ENCODE measurements at places on chromosomes 2 and 18.

- no peak for DNase-seq
Observed at GRCh38 chr18:45547910-45548309, 67.4 kb upstream of the SLC14A2 start.

DNA sequence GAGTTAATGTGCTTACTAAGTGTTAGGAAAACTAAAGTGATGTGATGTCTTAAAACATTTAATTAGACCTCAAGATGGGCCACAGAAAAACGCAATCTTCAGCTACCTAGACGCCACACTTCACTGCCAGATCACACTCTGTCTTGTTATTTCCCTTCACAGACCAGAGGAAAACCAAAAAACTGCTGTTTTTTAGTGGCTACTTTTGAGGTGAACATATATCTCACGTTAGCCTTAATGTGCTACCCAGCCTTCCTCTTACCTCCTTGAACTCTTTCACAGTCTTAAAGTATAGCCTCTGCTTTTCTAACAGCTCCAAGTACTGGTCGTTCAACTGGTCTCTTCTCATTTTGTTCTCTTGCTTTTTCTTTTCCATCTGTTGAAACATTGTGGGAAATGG is 83.1 kb downstream of the CCDC93 start:
- DNase-seq: no peak

DNA sequence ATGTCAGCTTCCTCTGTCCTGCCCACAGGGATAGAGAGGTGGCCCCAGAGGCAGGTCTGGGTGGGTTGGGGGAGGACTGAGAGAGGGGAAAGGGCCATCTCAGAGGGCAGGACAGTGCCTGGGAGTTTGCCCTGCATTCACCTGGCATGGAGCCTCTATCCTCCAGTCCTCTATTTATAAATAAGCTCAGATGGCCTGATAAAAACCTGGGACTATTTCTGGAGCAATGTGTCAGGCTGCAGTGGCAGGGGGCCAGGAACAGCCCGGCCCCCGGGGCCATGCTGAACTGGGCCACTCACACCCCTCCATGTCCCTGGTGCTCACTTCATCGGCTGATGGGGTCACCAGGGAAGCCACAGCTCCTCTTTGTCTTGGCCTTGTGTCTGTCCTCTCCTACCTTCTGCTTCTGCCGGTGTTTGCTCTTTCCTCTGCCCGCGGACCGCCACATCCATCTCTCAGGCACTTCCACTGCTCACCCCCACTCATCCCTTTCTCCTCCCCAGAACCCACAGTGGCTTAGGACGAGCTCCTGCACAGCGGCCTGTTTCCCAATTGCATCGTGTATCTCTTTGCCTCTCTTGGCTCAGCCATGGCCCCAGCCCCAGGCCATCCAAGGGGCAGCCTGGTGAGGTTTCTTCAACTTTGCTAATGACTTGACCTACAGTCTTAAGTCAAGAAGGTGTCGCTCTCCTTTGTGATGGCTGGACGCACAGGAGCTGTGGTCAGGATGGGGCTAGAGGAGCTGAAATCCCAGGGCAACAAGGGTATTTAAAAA is 38.8 kb downstream of the SCTR start:
- no peak for DNase-seq

GRCh38 chr2:26235089-26235488 is 9.3 kb downstream of the HADHA start:
- DNase-seq: no peak

DNA sequence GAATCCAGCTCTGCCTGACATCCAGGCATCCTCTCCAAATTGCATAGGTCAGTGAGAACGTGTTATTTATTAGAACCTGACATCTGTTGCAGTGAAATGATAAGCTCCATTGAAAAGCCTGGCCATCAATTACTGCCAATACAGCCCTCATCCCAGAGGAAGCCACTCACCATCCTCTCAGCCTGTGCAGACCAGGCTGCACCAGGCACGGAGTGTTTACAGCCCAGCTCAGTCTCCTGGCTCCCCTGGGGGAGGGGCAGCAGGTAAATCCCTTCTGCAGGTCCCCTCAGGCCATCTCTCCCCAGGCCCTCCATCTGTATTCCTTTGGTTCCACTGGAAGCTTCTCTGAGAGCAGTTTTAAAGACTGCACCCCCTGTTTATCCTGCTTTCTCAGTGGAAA is 82.6 kb upstream of the FOSL2 start:
- no peak for DNase-seq

DNA sequence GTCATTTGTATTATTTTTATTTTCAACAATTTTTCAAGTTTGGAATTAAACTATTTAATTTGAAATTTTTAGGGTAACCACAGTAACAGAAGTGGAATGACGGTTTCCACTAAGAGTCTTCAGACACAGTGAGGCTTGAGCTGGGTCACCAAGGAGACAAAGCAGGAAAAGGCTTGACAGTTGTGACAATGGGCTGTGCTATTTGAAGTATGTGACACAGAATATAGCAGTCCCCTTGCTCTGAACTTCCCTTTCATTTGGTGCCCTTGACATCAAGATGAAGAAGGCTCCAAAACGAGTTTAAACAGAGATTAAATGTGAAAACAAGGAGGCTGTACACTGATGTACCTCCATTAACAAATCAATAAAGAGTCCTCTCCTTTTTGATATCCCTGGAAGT is 265.4 kb upstream of the DLGAP1 start:
- DNase-seq: no peak

- DNase-seq: no peak
Observed at GRCh38 chr2:237222178-237222577, 136.5 kb downstream of the COPS8 start.

GRCh38 chr2:16031058-16031847 is 90.9 kb downstream of the MYCN start:
- no peak for DNase-seq

DNA sequence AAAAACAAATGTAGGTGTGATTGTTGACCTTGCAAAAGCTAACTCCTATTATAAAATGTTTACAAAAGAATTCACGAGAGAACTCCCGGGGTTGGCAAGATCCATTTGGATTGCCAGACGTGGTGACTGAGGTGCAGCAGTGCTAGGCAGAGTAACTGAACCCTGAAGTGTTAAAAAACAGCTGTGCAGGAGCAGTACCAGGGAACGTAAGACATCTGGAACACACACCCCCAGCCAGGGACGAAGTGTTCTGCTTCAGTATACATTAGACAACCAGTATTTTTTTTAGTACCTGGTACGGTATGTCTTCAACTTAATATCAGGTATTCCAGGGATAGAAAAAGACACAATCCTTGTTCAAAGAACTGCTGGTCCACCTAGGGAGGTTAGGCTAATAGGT is 272.1 kb upstream of the EPAS1 start:
- no peak for DNase-seq

GRCh38 chr18:14104906-14105748 is 27.1 kb downstream of the ZNF519 start:
- no peak for DNase-seq

DNA sequence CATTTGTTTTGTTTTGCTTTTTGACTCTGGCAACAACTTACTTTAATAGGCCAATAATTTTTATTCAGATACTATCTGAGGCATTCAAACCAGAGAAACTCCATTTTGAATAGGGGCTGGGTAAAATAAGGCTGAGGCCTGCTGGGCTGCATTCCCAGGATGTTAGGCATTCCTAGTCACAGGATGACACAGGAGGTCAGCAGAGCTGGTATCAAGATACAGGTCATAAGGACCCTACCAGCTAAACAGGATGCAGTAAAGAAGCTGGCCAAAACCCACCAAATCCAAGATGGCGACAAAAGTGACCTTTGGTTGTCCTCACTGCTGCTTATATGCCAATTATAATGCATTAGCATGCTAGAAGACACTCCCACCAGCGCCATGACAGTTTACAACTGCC is 102.2 kb upstream of the XPO1 start:
- DNase-seq: no peak

DNA sequence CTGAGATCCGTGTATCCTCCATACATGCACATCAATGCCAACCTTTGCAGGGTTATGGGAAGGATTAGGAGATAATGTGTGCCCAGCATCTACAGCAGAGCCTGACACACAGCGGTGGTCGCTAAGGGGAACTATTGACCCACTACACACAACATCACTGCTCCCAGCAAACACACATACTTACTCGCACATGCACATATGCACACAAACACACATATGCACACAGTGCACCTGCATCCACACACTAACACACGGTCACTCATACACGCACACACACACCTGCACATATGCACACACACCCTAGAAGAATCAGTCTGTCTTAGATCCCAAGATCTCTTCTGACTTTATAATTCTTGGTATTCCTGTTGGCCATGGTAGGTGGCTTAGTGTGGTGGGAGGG is 118.3 kb downstream of the GYPC start:
- DNase-seq: no peak

GRCh38 chr2:63571291-63571690 is 17.0 kb downstream of the WDPCP start:
- no peak for DNase-seq

DNA sequence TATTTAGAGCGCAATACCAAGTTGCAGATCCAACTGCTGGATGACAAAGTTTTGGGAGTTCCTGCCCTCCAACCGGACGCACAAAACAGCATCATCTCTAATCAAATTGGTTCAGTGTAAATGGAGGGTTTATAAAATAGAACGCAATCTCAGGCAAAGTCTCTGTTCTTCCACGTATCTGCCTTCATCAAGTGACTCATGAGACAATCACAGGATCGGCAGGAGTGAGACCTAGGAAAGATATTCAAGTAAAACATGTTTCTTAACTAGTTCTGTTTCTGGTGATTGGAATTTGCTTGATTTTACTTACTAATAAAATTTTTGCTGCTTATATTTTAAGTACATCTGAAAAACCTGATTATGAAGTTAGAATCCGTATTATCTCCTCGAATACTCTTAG is 7.6 kb downstream of the FZD5 start:
- DNase-seq: no peak

DNA sequence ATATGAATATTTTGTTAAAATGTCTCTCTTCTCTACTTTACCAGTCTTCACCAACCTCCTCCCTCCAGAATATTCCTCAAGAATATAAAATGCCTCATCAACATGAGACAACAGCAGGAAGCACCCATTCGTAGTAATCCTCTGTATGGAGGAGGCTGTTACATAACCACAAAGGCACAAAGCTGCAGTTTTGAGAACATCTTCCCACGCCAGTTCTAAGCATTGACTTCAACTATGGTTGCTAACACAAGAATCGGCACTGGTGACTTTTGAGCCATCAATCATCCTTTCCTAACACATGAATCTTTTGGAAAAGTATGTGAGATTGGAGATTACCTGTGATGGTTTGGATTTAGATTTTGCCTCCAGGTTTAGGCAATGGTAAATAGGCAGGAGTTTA is 54.9 kb upstream of the CYP1B1 start:
- no peak for DNase-seq

DNA sequence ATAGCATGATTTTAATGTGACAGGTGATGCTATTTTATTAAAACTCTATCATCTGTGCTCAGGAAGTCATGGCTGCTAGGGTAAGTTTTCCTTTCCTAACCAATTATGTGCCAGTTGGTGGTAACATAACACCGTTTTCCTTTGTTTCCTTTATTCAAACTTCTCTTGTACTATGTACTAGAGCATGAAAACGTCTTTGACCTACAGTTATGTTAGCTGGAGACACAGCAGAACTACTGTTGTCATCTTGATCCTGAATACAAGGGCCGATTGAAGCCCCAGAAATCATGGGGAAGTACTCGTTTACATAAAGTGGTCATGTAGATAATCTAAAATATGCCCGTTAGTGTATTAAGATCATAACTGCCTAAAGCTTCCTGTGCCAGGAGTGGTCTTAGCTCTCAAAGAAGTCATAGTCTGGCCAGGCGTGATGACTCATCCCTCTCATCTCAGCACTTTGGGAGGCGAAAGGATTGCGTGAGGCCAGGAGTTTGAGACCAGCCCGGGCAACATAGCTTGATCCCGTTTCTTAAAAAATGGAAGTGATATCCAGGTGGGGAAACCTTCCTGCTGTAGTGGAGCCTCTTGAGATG is 20.5 kb downstream of the NEDD4L start:
- DNase-seq: no peak

DNA sequence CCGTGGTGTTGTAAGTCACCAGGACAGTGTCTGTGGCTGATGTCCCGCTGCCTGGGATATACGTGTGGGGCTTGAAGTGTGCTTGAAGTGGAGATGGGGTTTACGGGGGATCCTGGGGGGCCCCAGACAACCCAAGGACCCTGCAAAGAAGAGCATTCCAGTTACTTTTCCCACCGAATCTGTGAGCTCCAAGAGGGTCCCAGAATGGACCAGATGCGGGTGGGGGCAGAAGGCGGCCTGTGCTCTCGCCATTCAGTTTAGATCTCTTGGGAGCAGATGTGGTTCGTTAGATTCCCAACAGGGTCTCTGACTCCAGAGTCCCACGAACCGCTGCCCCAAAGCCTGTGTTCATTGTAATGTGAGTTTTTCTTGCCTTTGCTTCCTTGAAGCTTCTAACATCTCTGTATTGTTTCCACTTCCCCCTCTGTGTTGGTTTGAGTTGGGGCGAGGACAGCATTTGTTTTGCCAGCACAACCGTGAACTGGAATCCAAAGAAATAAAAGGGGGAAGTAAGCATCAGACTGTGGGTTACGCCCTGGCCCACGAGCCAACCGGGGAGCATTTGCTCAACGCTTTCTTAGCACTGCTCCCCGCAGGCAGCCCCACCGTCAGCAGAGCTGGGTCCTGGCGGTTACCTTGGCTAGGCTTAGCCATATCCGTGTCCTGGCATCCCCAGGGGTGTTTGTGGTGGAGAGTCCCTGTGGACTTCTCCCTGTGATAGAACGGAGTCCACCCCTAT is 92.1 kb downstream of the SH3BP4 start:
- no peak for DNase-seq

- DNase-seq: no peak
Observed at GRCh38 chr2:69192176-69192945, 179.4 kb downstream of the ANTXR1 start.

GRCh38 chr2:29117636-29118303 is 2.6 kb downstream of the CLIP4 start:
- no peak for DNase-seq

GRCh38 chr2:44060990-44061389 is 65.2 kb upstream of the LRPPRC start:
- no peak for DNase-seq

- DNase-seq: no peak
Observed at GRCh38 chr2:36555789-36556188, 42.2 kb downstream of the FEZ2 start.

DNA sequence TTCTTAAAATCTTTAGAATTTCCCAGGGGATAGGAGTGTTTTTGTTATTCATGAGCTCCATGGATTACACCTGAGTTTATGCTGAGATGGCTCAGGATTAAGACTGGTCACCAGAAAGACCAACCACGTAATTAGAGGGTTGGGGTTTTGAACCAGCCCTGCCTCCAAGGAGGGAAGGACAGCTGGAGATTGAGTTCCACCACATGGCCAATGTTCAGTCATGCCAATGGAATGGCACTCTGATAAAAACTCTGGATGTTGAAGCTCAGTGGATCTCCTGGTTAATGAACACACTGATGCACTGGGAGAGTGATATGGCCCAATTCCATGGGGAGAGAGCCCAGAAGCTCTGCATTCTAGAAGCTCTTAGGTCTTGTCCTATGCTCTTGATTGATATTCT is 38.7 kb upstream of the PTPN4 start:
- no peak for DNase-seq

DNA sequence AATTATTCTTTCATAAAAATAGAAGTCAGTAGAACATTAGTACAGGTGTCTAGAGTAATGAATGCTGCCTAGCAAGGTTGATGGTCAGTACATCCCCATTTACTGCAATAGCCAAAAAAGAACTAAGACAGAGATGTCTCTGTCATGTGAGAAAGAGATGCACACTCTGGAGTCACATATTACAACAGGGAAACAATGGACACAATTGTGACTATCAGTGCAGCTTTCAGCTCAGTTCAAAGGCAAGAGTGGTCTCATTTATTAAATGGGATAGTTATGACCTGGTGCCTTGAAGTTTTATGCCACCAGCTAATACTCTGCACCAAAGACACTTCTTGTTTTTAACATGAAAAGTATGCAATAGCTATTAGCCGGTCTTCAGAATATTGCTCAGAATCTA is 194.9 kb upstream of the CHAC2 start:
- no peak for DNase-seq

Data from stimulated activated CD4-positive, alpha-beta T cell treated with anti-CD3 and anti-CD28 coated beads, Interleukin-1b, Interleukin-23, amount 100 ng/mL, for 1 hour (primary cell).